ENCODE measurements at places on chromosomes 2 and 18.

DNA sequence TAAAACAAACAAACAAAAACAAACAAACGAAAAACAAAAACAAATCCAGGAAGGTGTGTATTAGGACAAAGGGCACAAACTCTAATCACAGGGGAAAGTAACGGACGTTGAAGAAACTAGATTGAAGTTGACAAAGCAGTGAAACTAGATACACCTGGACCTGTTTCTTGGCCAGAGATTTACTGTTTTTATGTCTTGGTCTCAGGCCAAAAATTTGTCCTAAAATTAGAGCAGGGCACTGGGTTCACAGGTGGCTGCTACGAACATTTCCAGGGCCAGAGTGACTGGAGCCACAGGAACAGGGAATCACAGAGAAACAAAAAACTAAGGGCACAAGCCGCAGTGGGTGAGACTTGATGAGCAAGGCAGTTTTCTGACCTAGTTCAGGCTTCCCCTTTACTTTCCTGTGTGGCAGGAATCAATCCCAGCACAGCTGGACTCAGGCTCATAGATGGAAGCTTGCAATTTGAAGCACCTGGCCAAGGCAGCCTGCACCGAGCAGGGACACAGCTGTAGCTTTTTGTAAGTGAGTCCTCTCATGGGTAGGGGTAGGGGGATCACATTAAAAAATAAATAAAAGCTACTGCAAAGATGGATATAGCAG, 329.4 kb downstream of the DLGAP1 start:
- DNase-seq: no peak

- no peak for DNase-seq
These were observed 59.7 kb downstream of the EXOC6B start for GRCh38 chr2:72765997-72766609.

GRCh38 chr2:198137733-198138132, 333.3 kb downstream of the PLCL1 start:
- DNase-seq: no peak

DNA sequence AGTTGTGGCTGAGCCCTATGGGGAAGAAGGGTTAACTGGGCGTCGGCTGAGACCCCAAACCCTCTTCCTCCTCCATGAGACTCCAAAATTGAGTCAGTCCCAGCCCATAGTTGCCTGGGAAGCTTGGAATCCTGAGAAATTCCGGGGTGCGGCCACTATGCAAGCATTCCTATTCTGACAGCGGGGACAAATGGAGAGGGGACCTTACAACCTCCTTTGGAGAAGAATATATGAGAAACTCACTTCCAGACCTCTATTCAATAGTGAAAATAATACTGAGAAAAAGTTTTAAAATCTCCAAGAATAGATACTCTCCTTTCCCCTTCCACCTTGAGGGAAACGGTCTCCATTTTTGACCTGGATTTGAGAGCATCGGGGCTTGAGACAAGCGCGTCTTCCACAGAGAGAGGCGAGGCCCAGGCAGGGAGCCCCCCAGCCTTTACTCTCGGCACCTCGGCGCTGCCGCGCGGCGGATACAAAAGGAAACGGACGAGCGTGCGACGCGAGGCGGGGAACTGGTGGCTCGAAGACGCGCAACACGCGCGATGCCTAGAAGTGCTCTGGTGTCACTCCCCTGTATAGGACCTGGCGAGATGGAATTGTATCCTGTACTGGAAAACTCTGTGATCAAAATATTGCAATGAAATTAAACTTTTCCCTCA, 11.1 kb downstream of the NR4A2 start:
- no peak for DNase-seq

GRCh38 chr2:120303177-120303576, 42.8 kb upstream of the INHBB start:
- no peak for DNase-seq

DNA sequence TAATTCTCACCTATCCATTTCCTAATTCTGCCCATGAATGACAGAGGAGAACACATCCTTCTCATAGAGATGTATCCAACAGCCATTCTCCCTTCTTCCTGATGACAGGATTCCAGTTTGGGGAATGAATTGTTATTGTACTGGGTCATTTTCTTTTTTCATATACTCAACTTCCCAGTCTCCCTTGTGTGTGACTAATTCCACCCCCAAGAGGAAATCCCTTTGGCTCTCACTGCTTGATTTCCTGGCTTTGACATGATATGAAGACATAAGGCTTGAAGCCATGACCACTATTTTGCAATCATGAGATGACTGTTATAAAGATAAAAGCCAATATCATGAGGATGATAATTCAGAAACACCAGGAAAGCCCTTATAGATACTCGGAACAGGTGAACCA, 384.7 kb upstream of the ACVR2A start:
- no peak for DNase-seq

- no peak for DNase-seq
These were observed 27.1 kb downstream of the MTERF4 start for GRCh38 chr2:241074901-241075540.

GRCh38 chr2:18304849-18305248, 255.6 kb downstream of the RDH14 start:
- no peak for DNase-seq

GRCh38 chr2:144049137-144049536, 470.8 kb downstream of the ZEB2 start:
- DNase-seq: no peak

- DNase-seq: no peak
These were observed 15.4 kb downstream of the EVA1A start for GRCh38 chr2:75545387-75545786.

DNA sequence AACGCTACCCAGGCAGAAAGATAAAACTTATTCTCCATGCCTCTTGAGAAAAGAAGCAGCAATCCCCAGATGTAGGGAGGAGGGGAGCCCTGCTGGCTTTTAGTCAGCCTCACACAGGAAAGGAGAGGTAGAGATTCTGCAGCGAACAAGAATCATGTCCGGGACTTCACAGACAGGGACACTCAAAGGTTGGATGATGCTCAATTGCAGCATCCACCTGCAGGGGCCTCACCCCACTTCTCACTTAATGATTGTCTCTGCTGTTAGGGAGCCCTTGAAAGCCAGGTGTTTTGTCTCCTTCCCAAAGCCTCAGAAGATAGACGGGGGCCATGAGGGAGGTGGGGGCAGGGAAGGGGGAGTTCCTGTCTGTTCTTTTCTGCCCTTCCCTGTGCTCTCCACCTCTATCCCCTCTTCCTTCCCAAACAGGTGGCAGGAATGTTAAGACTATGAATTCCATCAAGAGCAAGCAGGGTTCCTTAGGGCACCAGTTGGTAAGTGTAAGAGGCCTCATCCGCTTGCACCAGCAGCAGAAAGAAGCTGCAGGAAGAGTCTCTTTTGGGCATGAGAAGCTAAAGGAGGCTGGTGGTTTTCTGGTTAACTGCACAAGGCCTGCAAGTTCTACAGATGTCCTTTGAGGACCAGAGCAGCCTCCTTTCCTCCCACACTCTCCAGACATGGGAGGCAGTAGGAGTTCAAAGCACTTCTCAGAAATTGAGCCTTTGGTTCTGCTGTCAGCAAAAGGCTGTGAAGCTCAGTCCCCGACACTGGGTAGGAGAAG, 154.7 kb upstream of the TNP1 start:
- no peak for DNase-seq

DNA sequence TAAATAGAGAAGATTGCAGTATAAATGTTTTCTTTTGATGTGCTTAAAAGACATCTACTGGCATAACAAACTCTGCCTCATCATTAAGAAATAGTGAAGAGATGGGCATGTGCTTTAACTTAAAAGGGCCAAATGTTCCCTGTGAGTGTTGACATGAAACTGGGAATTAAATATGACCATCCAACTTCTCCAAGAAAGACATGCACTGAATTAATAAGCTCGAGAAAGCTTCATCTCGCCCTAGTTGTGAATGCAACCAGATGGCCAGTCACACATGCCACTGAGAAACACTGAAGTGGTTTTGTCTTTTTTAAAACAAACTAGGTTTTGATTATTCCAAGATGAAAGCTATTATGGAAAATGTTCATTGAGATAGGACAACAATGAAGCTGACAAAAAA, 479.2 kb downstream of the RIT2 start:
- DNase-seq: no peak
